ENCODE measurements at places on chromosomes 3 and 15. TPM values are rescaled to one million over a fixed set of nuclear protein-coding genes. Genes with fewer than 3 reads are reported as not detected.

TRANK1 gene
- polyA plus RNA-seq: 3.9 TPM

GABRR3 gene
- polyA plus RNA-seq: not detected

ECE2 gene
- polyA plus RNA-seq: not detected

SETD5 gene
- polyA plus RNA-seq: 99.2 TPM

NECTIN3 gene
- polyA plus RNA-seq: 26.3 TPM

NAA50 gene
- 158 TPM for polyA plus RNA-seq
